ENCODE measurements at places on chromosomes 1 and 21.

- no peak for DNase-seq
Measured at GRCh38 chr1:13922466-13923110, 222.6 kb downstream of the PRDM2 start.

DNA sequence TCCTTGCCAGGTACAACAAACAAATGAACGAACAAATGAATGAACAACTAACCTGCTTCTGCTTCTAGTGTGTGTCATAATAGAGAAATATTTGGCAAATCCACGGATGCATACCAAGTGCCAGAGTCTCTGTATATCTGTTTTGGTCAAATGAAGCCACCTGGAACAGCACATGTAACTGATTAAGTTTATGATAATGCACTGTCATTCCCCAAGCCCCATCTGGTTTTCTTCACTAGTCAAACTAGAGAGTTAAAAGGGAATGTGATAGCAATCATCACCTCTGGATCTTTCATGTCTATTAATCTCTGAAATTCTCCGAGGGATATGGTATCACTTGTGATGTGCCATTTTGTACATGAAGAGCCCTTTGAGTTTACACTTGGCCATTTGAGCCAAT, 21.0 kb upstream of the SCAF4 start:
- no peak for DNase-seq

GRCh38 chr1:229199261-229200243, 71.4 kb upstream of the RAB4A start:
- DNase-seq = no peak

DNA sequence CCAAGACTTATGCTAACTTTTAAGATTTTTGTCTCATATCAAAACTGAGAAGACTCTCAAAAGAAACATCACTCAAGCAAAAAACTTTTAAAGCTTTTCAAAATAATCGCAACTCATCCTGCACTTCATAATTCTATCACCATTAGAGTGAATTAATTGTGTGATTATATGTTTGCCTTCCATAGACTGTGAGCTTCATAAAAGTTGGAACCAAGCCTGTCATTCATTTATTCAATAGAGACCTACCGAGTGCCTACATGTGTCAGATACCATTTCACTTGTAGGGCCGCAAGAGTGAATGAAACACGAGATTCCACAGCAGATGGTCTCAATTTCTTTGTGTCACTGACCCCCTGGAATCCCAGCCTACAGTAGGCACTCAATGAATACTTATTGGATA, 106.4 kb downstream of the RHOU start:
- DNase-seq = no peak

GRCh38 chr1:40798366-40799281, 15.0 kb downstream of the KCNQ4 start:
- DNase-seq = no peak

GRCh38 chr1:157201767-157202166, 63.6 kb upstream of the ETV3 start:
- no peak for DNase-seq

- no peak for DNase-seq
Measured at GRCh38 chr21:27513016-27513415, 546.1 kb upstream of the ADAMTS5 start.

- no peak for DNase-seq
Measured at GRCh38 chr21:37561941-37562919, 195.7 kb downstream of the DYRK1A start.

GRCh38 chr1:25666460-25666859, 49.9 kb downstream of the MAN1C1 start:
- DNase-seq = no peak

Measured in stimulated activated CD4-positive, alpha-beta T cell treated with anti-CD3 and anti-CD28 coated beads, Interleukin-15, amount 100 ng/mL, for 24 hours (primary cell).